ENCODE measurements at places on chromosomes 2 and 18. TPM values are rescaled to one million over a fixed set of nuclear protein-coding genes. Genes with fewer than 3 reads are reported as not detected.

ZAP70 gene
- 4.9 TPM for total RNA-seq

CYBRD1 gene
- total RNA-seq: 12.8 TPM

VWC2L gene
- total RNA-seq: not detected

DNA sequence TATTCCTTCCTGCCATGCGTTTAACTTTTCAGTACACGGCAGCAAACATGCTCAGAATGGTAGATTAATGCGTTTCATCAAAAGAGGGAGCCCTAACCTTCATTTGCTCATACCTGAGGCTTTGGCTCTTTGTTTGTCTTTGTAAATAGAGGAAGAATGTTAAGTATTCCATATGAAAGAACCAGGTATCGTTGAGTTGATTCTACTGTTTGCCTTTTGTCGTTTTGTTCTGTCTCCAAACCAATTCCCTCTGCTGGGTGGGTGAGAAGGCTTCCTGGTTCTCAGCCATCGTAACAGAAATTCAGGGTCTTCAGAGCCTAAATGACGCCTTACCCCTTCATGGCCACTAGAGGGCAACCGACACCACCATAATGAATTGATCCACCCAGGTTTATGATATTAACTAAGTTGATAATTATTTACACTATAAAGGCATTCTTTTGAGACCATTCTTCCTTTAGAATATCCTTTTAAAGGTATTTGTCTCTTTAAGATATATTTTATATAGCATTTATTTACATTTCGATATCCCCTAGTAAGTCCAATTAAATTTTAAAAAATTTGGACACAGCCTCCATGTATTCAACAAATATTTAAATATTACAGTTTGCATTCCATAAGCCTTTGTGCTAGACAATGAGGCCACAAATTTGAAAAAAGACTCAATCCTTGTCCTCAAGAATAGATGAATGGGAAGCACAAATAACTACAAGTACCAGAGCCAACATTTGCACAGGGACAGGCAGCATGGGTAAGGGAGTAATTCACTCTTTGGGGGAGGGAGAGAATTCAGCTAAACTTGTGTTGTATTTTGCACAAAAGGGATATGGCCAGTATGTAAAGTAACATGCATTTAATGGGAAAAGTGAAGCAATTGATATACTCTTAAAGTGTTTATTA, 48.1 kb downstream of the TIMM21 start:
- DNase-seq: peak; percentile 55

DNA sequence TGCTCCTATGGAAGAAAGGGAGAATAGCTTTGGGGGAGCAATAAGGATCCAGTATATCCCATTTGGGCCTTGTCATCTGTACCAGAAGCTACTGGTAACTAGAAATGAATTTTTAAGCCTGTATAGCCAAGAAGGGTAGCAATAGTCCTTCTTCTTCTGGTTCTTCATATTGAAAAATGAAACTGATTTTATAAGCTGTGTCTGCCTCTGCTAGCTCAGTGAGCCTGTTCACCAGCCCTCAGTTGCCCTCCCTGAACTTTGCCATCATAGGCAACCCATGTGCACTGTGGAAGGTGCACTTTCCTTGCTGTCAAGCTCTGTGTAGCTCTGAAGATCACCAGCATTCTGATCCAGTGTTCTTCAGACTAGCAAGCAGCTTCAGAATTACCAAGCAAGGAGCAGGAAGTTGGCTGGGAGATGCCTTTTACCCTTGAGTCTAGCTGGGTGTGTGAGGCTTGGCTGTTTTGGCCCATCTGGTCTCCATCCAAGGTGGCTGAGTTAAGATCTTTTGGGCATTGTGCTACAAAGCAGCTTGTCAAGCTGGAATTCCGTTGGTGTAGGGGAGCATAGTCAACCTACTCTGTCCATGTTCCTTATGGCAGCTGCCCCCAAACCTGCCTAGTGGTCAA, 55.8 kb upstream of the MGAT5 start:
- no peak for DNase-seq

DNA sequence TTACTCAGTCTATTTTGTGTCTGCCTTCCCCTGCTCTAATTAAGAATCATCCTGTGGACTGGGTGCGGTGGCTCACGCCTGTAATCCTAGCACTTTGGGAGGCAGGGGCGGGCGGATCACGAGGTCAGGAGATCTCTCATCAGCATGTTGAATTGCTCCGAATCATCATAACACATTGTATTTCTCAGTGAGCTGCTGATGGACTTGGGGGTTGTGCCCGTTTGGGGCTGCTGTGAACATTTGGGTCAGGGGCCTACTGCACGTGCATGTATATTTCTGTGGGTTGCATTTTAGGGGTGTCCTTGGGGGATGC, 84.4 kb downstream of the ARHGEF4 start:
- no peak for DNase-seq

GRCh38 chr2:2742726-2743125, 411.7 kb upstream of the MYT1L start:
- DNase-seq: no peak

GRCh38 chr2:216636551-216637450, 3.6 kb downstream of the IGFBP2 start:
- DNase-seq: no peak

DNA sequence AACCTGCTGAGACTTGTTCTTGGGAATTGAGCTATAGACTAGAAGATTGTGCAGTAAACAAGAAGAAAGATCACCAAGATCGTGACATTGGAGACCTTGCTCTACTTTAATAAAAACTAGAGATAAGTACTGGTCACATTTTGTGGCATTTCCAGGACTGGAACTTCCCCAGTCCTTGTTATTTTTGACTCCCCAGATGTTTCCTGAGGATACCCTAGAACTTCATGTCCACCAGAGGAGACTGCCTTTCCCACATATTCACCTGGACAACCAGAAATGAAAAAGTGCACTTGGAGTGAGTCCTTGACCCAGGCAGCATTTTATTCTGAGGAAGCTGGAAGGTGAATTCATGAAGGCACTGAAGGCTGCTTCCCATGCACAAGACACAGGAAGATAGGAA, 5.7 kb downstream of the CD207 start:
- no peak for DNase-seq

- DNase-seq: no peak
These were observed 175.7 kb downstream of the ETAA1 start for GRCh38 chr2:67572721-67573435.

GRCh38 chr2:158181171-158181570, 79.5 kb downstream of the UPP2 start:
- no peak for DNase-seq

DNA sequence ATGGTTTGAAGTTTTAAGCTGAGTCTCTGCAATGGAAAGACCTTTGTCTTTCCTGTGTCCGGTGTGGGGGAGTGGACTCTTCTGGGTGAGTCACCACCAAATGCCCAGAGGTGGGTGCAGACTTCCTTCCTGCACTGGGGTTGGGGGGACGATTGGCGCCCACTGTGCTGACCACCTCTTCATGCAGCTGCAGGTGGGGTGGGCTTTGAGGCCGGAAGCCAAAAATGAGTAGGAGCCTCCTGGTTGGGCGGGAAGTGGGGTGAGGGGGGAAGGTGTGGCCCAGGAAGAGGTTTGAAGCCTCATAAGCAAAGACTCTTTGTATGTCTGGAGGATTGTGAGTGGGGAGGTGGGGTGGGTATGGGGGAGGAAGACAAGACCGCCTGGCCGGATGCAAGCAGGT, 27.6 kb downstream of the PAX8 start:
- no peak for DNase-seq

GRCh38 chr2:163759013-163759412, 23.2 kb upstream of the FIGN start:
- DNase-seq: no peak

GRCh38 chr18:824179-824578, 12.1 kb upstream of the YES1 start:
- no peak for DNase-seq

Data from liver (tissue), 10 donors.